ENCODE measurements at places on chromosomes 11 and 22.

- no peak for DNase-seq
These were observed 37.4 kb upstream of the TPBGL start for GRCh38 chr11:75203138-75203537.

- no peak for DNase-seq
These were observed 412 bp downstream of the FGF19 start for GRCh38 chr11:69703453-69703767.

GRCh38 chr11:75342966-75343870, 8.2 kb downstream of the ARRB1 start:
- no peak for DNase-seq

DNA sequence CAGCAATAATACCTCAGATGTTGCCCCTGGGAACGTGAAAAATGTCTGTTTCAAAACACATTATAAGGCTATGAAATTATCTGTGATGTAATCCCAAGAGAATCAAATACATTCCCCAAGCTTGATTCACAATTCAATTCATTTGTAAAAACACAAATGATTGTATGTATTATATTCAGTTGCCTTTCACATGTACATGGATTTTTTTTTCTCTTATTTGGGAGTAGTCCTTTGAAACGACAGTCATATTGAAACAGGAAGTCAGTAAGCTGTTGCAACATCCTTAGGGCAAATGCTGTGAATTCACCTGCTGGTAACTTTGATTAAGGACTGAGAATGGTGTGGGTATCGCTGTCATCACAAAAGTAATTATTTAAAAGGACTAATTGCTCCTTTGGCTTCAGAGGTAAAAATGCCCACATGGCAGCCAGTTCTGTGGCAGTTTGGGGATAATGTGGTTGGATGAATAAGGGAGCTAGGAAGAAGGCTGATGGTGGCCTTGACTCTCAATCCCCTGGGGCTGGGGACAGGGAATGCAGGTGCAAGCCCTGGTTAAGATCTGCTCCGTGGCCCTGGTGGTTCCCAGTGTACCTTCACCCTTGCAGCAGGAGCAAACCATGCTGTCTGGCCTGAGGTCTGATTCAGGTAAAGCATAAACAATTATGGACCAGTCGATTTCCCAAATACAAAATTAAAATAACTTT, 13.2 kb downstream of the EHF start:
- no peak for DNase-seq

DNA sequence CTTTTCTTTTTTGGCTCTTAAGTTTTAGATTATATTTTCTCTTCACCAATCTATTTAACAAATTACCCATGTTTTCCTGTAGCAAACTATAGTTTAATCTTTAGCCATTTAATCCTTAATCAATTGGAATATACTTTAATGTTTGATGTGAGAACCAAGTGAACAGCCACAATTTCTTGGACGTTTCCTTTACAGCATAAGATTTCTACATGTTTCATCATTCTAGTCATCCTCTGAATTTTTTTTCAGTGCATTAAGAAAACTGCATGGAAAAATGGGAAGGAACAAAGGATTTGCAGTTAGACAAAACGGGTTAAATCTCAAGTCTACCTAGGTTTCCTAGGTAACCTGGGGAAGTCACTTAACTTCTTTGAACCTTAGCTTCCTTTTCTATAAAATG, 507.1 kb upstream of the CCDC90B start:
- no peak for DNase-seq

All from stimulated activated effector memory CD8-positive, alpha-beta T cell treated with anti-CD3 and anti-CD28 coated beads, Interleukin-12 subunit alpha, Interleukin-12 subunit beta, amount 100 ng/mL, for 72 hours (primary cell).